Activated CD8-positive, alpha-beta memory T cell treated with anti-CD3 and anti-CD28 coated beads for 48 hours (primary cell): ENCODE measurements at places on chromosomes 1 and 21.

DNA sequence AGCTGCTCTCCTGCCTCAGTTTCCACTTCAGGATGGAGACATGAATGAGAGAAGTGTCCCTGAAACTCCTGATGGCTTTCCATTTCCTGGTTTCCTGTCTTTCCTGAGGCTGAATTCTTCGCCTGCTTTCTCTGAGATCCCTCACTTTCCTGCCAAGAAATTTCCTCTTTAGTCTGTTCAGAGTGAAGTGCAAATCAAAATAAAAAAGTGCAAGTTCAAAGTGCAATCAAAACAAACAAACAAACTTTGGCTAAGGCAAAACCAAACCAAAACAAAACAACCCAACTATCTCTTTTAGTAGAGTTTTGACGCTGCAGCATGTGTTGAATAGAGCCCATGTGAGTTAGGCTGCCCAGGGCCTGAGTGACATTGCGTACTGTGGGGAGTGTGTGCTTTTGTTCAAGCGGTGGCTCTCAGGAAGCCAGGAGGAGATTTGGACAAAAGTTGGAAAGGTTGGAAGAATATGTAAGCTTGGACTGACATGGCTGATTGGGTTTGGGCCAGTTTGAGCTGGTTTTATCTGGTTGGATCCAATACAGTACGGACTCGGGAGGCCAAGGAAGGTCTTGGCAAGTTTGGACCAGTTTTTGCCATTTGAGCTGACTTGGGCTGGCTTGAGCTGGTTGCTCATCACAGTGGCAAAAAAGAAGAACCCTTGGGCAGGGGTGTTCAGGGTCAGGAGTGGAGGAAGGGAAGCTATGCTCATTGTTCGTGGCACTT, 61.1 kb upstream of the TINAGL1 start:
- no peak for DNase-seq

- DNase-seq: no peak
These were observed 30.2 kb upstream of the NEK2 start for GRCh38 chr1:211705467-211706091.

DNA sequence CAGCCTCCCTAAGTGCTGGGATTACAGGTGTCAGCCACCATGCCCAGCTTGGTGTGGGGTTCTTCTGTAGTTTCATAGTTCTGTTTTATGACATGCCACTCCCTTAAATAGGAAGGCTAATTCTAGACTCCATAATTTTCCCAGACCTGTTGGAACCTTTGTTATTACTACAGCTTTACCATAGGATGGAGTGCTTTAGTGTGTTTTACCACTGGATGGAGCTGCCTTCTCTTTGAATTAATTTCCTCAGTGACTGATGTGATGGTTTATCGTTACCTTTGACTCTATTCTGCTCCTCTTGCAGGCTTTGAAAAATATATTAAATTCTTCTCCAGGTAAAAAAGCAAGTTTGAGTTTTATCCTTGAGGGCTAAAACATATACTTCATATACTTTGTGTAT, 84.6 kb upstream of the NEK7 start:
- no peak for DNase-seq

GRCh38 chr1:193412748-193413147, 226.3 kb upstream of the B3GALT2 start:
- no peak for DNase-seq

DNA sequence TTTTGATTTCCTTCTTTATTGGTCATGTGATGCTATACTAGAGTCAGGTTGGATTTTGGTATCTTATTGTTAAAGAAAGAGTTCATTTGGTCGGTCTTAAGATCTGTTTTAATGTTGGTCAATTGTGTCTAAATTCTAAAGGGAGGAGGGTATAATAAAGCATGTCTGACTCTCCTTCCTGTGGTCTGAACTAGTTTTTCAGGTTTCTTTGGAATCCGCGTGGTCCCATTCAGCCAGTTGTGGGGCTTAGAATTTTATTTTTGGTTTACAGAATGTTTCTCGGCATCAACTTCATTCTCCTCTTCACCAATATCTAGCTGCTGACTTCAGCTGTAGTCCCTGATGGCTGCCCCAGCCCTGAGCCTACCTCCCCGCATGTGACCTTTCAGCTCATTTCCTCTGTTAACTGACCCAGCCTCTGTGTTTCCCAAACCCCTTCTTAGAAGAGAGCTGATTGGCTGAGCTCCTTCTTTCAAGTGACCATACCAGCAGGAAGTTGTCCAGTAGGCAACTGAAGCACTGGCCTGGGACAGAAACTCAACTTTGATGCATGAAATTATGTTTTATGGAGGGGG, 8.7 kb upstream of the MYOC start:
- DNase-seq: no peak

DNA sequence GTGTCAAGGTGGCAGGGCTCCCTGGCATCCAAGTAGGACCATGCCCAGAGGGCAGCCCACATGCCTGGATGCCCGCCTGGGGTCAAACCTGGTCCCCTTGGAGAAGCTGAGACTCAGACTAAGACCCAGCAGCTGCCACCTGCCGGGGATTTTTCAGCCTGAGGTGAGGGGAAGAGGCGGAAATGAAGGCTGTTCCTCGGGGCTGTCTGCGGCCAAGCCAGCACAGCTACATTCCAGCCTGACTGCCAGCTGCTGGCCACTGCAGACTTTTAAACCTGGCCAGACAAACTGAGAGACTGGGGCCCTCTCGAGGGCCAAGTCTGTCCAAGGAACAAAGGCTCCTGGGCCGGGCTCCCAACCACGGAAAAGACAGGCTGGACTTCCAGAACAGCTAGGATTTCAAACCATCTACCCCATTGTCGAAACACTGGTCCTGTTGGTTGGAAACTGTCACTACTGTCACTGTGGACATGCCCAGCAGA, 21.9 kb upstream of the PLEKHG5 start:
- no peak for DNase-seq

DNA sequence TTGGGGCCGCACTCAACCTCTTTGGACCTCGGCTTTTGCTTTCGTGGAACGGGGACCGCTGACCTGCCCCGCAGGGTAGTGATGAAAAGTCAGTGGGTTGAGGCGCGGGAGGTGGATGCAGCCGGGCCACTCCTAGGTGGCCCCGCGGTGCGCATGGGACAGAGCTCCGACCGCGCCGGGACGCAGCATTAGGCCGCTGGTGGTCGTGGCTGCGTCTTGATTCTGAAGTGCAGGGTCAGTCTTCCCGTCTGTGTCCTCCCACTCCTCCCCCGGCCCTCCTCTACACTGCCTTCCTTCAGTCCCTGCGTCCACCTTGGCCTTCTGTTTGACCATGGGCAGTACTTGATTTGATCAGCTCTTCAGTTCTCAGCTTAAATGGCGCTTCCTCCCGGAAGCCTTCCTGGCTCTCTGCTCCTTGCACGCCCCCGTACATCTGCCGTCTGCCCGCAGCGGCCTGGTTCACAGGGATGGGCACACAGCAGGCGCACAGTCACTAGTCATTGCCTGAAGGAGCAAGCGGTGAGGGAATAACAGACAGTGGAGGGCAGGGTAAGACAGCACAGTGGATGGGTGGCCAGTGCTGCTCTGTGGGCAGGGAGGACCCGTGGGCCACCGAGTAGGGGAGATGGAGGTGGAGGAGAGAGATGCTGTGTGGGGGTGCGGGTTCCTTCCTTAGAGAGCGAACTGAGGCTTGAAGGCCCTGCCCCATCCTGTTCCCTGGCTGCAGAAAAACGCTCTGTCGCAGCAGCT, 633 bp downstream of the THEMIS2 start:
- DNase-seq: no peak

DNA sequence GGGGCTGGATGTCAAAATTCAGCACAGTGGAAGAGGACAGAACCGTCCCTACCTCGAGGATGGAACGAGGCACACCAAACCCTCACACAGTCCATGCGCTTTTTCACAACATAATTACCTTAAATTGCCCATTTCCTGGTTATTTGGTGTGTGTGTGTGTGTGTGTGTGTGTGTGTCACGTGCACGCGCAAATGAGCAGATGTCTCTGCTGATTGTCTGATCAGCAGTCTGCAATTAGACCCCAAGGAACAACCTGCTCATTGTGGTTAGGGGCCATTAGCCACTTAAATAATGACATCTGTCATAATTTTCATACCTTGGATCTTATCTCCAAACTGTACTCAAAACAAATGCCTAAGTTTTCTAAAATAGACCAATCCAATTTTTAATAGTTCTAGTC, 23.2 kb downstream of the AVPR1B start:
- DNase-seq: no peak

GRCh38 chr1:41330588-41331545, 30.4 kb upstream of the FOXO6 start:
- DNase-seq: no peak

- DNase-seq: no peak
These were observed 124.5 kb downstream of the DNM3 start for GRCh38 chr1:171965777-171966176.

DNA sequence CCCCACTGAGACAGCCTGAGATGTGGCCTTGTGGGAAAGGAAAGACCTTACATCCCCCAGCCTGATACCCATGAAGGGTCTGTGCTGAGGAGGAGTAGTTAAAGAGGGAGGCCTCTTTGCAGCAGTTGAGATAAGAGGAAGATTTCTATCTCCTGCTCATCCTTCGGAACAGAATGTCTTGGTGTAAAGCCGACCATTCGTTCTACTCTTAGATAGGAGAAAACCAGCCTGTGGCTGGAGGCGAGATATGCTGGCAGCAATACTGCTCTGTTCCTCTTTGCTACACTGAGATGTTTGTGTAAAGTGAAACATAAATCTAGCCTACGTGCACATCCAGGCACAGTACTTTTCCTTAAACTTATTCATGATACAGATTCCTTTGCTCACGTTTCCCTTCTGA, 1.5 kb upstream of the CCDC27 start:
- DNase-seq: no peak

- no peak for DNase-seq
These were observed 18.5 kb upstream of the GREM2 start for GRCh38 chr1:240630409-240630808.

- no peak for DNase-seq
These were observed 17.7 kb downstream of the KCNC4 start for GRCh38 chr1:110227774-110228173.

GRCh38 chr1:229894532-229894931, 172.5 kb upstream of the GALNT2 start:
- no peak for DNase-seq
